Motor neuron (in vitro differentiated cells): ENCODE measurements at places on chromosomes 2 and 18. TPM values are rescaled to one million over a fixed set of nuclear protein-coding genes. Genes with fewer than 3 reads are reported as not detected.
A peak's percentile ranks its signal among the peaks of the same experiment; 100 is the strongest.

DNA sequence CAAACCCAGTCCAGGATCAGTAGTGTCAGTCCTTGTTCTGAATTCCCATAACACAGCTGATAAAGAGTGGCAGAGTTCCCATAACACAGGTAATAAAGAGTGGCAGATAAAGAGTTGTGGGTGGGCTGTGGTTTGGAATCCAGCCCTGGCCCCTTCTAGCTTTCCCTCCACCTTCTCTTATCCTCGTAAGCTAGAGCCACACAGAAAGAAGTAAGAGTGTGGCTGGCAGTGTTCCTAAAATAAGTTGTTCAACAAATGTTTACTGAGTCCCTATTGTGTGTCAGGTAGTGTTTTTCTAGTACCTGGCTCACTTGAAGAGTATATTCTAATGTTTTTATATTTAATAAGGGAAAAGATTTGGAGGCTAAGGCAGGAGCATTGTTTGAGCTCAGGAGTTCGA, 65.0 kb upstream of the BCL2L11 start:
- no peak for ATAC-seq

The ASXL3 gene
- total RNA-seq = 4.1 and 12.3 TPM in 2 replicates

GRCh38 chr2:196453613-196454047, 185.9 kb upstream of the CCDC150 start:
- peak; percentile 72 for ATAC-seq

The ZNF396 gene
- 7.2 and 7.6 TPM in 2 replicates for total RNA-seq

DNA sequence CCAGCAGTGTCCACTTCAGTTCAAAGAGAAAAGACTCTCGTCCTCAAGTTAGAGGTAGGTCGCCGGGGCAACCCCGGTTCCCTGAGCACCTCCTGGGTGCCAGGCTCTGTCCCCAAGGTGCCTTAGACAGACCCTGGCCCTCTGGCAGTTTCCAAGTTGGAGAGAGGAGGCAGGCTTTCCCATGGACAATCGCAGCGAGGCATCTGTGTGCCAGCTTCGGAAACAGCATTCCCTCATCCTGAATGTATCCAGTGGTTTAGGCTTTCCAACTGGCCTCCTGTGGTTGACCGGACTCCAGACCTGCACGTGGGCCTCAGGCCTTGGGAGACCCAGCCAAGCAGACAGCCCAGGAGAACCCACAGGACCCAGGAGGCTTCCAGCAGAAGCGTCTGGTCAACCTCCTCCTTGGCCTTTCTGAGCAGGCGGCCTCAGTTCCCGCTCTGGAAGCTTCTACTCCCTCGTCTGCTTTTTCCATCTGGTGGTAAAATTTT, 70.3 kb downstream of the KCNF1 start:
- no peak for ATAC-seq

DNA sequence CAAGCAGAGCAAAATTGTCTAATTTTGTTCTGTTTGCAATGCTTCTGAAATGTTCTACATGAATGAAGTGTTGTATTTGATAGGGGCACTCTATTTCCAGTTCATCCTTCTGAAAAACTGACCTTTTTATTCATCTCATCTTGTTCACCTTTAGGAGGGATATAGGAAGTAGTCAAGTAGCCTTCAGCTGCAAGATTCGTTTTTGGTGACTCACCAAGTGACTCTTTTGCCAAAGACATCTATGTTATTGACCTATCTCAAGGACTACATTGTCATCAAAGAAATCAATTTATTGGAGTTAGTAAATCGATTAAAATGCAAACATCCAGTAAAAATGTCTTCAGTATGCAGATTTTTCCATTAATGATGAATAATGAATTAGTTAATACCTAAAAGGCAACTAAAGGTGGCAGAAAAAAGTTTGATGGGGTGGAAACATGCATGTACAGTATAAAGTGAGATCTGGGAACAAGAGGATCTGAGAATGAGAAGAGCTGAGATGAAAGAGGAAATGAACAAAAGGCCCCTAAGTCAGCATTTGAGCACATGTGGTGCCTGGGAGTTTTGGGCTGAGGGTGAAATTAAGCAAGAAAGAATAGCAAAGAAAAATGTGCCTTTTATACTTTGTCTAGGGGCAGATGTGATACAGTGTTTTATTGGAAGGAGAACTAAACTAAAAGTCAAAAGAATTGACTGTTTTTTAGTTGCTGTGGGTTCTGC, 255.1 kb upstream of the LINC00305 start:
- no peak for ATAC-seq
